ENCODE measurements at places on chromosomes 1 and 21. TPM values are rescaled to one million over a fixed set of nuclear protein-coding genes. Genes with fewer than 3 reads are reported as not detected.

DNA sequence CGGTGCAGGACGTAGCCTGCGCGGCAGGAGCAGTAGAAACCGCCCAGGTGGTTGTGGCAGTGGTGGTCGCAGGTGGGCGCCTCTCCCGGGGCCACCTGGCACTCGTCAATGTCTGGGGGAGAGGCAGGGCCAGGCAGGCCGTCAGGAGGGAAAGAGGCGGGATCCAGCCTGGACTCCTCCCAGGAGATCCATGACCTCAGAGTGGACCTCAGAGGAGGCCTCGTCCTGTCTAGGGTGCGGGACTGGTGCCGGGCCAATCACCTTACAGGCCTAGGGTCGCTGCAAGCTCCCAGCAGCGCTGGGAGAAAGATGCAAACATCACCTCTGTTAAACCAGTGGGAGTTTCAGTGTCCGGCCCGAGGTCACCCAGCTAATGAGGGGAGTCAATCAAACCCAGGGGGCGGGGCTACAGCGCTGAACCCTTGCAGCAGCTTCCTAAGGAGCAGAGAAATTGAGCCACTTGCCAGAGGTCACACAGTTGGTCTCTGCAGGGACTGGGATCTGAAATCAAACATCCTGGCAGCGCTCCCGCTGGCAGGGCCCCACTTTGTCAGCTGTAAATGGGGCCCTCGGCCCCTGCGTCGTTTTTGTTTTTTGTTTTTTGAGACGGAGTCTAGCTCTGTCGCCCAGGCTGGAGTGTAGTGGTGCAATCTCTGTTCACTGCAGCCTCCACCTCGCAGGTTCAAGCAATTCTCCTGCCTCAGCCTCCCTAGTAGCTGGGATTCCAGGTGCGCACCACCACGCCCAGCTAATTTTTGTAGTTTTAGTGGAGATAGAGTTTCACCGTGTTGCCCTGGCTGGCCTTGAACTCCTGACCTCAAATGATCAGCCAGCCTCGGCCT lies 1.4 kb downstream of the MASP2 start:
- DNase-seq, result no peak

GRCh38 chr1:233393084-233393840 lies 65.7 kb downstream of the MAP3K21 start:
- no peak for DNase-seq

DNA sequence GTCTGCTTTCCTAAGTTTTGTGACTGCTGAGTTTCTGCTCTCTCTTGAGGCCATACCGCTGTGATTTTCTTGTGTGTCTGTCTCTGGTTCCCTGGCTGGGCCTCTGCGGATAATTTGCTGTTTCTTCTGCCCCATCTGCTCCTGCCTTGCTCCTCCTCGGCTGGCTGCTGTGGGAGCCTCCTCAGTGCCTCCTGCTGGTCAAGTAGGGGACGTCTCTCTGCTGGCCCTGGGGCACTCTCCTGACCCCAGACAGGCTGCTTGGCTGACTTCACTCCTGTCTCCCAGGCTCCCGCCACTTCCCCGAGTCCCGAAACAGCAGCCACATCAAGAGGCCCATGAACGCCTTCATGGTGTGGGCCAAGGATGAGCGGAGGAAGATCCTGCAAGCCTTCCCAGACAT lies 28.5 kb downstream of the ETNK2 start:
- no peak for DNase-seq

DNA sequence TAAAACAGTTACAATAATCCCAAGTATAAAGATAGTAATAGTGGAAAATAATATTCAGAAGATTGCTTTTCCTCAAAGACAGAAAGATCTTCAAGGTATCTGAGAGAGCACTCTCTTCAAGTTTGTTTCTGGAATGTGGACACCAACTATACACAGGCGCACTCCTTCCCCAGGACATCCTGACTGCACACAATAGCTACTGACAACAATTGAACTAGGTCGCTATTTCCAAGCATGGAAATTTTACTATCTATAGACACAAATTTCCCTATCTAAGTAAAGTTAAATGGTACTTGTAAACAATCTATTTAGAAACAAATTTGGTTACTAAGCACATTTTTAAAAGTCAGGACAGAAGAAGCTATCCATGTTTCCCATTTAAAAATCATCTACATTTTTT lies 19.1 kb downstream of the ARHGAP29 start:
- no peak for DNase-seq

Gene CATSPERE
- polyA plus RNA-seq, result 0.36 TPM
